ENCODE measurements at places on chromosomes 2 and 18.

- no peak for DNase-seq
Measured at GRCh38 chr18:43879415-43879814, 602.1 kb upstream of the SYT4 start.

DNA sequence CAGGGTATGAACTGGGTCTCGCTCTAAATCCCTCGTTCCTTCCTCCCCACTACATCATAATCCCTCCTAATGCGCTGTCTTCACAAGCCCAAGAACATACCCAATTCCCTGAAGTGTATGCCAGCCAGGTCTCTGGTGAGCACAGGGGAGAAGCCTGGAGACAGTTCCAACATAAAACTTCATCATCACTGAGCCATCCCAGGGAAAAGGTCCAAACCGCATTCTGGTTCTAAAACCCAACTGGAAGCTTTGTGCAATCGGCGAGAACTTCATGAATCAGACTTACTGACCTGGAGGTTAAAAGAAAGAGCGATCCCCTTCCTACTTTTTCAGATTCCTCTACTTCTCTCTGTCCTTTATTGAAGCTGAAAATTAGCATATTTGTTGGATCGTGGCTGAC, 132.7 kb downstream of the ALPK2 start:
- no peak for DNase-seq

GRCh38 chr2:54226260-54226659, 29.8 kb downstream of the TSPYL6 start:
- DNase-seq, result no peak

GRCh38 chr2:72028351-72028995, 119.2 kb downstream of the CYP26B1 start:
- DNase-seq, result no peak

GRCh38 chr2:8022908-8023640, 658.8 kb upstream of the ID2 start:
- no peak for DNase-seq

DNA sequence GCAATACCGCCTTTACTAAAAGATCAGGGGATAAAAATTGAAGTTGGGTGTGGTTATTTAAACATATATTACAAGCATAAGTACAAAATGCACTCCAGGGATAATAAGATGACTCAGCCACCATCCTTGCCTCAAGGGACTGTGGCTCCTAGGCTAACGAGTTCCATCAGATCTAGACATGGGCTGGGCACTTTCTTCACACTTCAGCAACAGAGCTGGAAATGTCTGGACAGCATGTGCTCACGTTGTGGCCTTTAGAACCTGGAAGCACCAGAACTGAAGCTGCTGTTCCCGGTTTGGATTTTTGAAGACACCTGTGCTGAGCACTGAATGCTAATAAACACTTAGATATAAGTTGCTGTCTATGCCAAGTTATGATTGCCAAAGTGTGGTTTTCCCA, 384.2 kb upstream of the SALL3 start:
- no peak for DNase-seq

Data from activated CD4-positive, alpha-beta T cell treated with anti-CD3 and anti-CD28 coated beads, Interleukin-2, Interleukin-4, amounts not matched to agents 100 ng/mL and 50 ng/mL, durations not matched to agents 16 hours and 8 hours (primary cell).